ENCODE measurements at places on chromosomes 4 and X.

- no peaks in the 10 kb centered on the region for H3K36me3 ChIP-seq
- H3K4me1 ChIP-seq: no peaks in the 10 kb centered on the region
- H3K4me3 ChIP-seq: no peak overlapping the region
- no peak overlapping the region for H3K27ac ChIP-seq
Observed at GRCh38 chr4:98314791-98315565, 53.8 kb downstream of the RAP1GDS1 start.

- H3K27me3 ChIP-seq: no peaks in the 10 kb centered on the region
- no peak for DNase-seq
- peaks cover 9% of the 10 kb centered on the region for H3K36me3 ChIP-seq
- H3K27ac ChIP-seq: no peak overlapping the region
- H3K4me3 ChIP-seq: no peak overlapping the region
Observed at GRCh38 chr4:76780781-76781697, 116.9 kb downstream of the SOWAHB start.

DNA sequence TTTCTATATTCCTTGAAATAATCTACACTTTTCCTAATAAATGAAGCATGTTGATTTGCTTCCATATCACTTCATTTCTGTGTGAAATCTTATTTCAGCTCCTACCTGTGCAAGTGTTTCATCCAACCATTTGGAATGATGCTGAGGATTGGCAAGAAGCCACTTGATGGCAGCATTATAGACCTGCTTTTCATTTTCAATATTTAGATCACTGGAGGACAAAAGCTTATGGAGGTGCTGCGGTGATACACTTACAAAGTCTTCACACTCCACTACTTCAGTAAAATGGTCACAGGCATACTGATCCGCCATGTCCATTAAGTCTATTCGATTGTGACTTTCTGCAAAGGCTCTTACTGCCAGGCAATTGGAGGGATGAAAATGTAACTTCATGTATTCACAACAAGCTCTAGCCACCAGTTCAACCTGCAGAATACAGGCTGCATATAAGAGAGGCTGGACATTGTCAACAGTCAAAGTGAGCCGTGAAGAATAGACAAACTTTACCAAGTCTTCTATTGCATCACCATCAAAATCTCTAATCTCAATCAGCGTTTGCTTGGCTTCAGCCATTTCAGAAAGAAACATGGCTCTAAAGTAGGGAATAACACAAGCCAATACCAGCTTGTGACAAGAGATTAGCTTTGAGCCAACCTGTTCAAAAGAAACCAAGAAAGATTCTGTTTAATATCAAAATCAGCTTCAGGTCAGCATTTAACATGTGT, 35.1 kb downstream of the KLHL8 start:
- no peaks in the 10 kb centered on the region for H3K4me1 ChIP-seq
- no peak overlapping the region for H3K4me3 ChIP-seq
- no peaks in the 10 kb centered on the region for H3K27me3 ChIP-seq
- no peak overlapping the region for H3K27ac ChIP-seq
- DNase-seq: no peak
- H3K36me3 ChIP-seq: no peaks in the 10 kb centered on the region

GRCh38 chr4:106238820-106239420, 77.1 kb downstream of the TBCK start:
- H3K4me1 ChIP-seq: no peaks in the 10 kb centered on the region
- DNase-seq: peak; percentile 47

- no peaks in the 10 kb centered on the region for H3K36me3 ChIP-seq
- H3K4me1 ChIP-seq: no peaks in the 10 kb centered on the region
- DNase-seq: peak; percentile 63
- H3K27ac ChIP-seq: no peak overlapping the region
- no peak overlapping the region for H3K4me3 ChIP-seq
- no peaks in the 10 kb centered on the region for H3K27me3 ChIP-seq
Observed at GRCh38 chrX:1807301-1807731, 192.5 kb downstream of the ASMT start.

GRCh38 chrX:69154051-69154450, 11.2 kb downstream of the PJA1 start:
- H3K4me3 ChIP-seq: no peak overlapping the region
- peaks cover 16% of the 10 kb centered on the region for H3K4me1 ChIP-seq
- H3K36me3 ChIP-seq: no peaks in the 10 kb centered on the region
- no peak overlapping the region for H3K27ac ChIP-seq

GRCh38 chr4:10458177-10458576, 951 bp upstream of the ZNF518B start:
- peaks cover 17% of the 10 kb centered on the region for H3K4me1 ChIP-seq
- peaks cover 56% of the 10 kb centered on the region for H3K27me3 ChIP-seq
- H3K4me3 ChIP-seq: no peak overlapping the region

Measured in H1 (cell line).